ENCODE measurements at places on chromosomes 13 and 19.

DNA sequence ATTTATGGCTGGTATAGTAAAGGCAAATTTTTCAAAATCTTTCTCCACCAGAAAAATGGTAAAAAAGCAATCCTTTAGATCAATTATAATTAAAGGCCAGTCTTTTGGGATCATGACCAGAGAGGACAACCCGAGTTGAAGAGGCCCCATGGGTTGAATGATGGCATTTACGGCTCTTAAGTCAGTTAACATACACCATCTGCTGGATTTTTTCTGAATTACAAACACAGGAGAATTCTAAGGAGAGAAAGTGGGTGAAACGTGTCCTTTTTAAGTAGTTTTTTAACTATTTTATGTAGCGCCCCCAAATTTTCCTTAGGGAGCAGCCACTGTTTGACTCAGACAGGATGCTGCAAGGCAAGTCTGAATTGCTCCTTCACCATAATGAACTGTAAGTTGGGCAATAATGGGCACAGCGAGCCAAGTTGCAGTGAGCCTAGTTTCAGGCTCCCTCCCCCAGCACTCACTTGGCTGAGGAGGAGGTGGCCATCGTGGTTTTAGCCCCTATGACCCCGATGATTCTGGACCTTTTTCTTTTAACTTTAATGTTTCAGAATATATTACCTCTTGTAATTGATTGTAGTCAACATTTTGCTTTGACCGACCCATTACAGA is 13.6 kb upstream of the ZNF611 start:
- no peak for DNase-seq

DNA sequence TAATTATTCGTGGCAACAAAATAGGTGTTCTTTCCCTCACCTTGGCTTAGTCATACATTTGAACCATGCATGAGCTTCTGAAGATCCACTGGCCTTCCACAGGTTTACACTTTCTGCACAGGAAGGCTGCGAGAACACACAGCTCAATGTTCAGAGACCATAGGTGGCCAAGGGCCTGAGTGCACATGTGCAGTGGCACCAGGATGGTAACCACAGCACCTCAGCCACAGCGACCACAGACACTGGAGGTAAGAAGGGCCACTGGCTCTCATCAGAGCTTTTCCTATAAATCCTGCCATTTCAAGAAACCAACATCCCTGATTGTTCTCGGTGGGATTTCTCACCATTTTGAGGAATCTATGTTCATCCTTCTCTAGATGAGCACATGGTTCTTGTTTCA is 1.6 kb downstream of the DCLK1 start:
- no peak for DNase-seq

- no peak for DNase-seq
These were observed 16.6 kb downstream of the MED4 start for GRCh38 chr13:48078251-48078656.

DNA sequence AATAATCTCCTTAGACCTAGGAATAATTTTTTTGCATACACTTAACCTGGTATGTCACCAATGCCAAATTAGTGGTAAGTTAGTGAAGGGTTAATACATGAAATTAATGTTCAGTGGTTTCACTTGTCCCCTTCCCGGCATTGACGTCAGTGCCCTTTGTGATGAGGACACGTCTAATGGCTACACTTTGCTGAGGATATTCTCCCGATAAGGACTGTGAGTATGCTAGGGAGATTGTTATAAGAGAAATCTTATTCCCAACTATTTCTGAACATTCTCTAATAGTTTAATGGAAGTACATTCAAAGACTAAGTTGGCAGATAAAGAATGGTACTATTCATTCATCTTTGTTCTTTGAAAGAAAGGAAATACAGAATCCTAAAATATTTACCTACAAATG is 102.4 kb downstream of the TNFRSF19 start:
- DNase-seq: no peak

DNA sequence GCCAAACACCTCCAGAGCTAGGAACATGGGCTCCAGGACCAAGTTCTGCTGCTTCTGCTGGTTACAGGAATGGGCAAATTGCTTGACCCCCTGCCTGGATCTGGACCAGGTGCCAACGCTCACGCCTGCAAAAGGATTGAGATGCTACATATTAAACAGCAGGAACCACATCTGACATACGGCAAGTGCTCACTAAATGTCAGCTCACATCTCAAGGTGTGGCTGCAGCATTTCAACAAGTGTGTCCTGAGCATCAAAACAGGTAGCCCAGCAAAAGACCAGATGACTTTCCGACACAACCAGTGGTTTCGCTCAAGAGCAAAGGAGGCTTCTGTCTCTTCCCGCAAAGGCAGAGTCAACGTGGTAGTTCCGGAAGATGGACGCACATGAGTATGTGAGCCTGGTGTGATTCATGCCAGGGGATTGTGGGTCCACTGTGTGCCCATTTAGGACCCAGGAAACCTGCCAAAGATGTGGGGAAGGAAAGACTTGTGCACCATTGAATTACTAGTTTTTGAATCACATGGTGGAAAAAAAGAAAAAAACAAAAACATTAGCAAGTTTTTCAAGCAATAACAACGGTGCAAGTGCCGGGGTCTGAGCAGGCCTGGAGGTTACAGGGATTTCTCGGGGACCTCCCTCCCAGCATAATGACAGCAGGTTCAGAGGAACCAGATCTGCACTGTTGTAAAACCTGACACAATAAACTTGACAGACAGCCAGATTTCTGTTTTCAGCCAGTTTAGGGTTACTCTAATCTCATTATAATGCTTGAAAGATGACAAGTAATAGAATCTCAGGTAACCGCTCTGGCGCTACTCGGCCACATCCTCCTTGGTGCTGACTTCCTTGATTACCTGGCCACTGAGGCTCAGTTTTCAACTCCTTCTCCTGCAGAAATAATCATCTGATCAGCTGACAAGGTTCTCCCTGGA is 77.9 kb downstream of the SOX1 start:
- DNase-seq: no peak

GRCh38 chr13:91904597-91904996 is 506.2 kb downstream of the GPC5 start:
- no peak for DNase-seq

DNA sequence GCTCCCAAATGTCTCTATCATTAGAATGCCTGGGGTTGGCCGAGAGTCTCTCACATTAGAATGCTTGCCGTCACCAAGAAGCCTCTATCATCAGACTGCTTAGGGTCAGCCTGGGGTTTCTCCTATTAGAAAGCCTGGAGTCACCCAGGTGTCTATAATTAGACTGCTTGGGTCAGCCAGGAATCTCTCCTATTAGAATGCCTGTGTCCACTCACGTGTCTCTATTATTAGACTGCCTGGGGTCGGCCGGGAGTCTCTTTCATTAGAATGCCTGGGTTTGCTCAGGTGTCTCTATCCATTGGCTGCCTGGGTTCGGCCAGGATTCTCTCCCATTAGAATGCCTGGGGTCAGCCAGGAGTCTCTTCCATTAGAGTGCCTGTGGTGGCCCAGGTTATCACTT is 1453.1 kb downstream of the UQCRFS1 start:
- DNase-seq: no peak

GRCh38 chr19:49132974-49133609 is 13.7 kb downstream of the PPFIA3 start:
- no peak for DNase-seq

- DNase-seq: no peak
These were observed 220.8 kb downstream of the COG6 start for GRCh38 chr13:39876258-39876657.

DNA sequence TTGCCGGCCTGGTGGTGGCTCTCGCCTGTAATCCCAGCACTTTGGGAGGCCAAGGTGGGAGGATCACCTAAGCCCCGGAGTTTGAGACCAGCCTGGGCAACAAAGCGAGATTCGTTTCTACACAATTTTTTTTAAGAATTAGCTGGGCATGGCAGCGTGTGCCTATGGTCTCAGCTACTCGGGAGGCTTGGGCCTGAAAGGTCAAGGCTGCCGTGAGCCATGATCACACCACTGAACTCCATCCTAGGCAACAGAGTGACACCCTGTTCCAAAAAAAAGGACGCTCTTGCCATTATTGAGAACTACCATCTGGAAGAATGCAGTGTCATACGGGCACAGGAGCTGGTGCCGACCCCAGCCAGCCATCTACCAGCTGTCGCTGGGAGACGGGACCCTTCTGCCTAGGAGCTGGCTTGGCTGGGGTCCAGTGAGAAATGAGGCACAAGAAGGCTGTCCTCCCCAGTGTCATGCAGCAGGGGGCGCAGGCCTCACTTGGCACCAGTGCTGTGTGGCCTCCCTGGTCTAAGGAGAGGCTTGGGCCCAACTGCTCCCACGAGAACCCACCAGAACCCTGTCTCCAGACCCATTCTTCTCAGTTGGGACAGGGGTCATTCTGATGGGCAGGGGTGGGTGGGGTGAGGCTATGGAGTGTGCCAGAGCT is 12.2 kb upstream of the RELB start:
- peak; percentile 3 for DNase-seq

DNA sequence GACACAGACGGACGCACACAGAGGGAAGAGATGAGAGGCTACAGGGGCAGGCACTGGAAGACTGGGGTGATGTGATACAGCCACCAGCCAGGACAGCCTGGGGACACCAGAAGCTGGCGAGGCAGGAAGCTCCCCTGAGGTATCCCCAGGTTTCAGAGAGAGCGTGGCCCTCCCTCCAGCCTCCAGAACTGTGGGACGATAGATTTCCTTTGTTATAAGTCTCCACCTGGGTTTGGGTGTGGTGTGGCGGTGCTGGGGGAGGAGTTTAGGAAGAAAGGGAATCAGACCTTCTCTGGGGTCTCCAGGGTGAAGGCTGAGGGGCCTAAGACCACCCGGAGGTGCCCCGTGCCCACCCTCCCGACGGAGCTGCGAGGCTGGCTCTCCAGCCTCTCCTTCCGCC is 2.7 kb upstream of the ASPDH start:
- no peak for DNase-seq

GRCh38 chr13:113283904-113284303 is 13.1 kb upstream of the LAMP1 start:
- no peak for DNase-seq

- no peak for DNase-seq
These were observed at the start of gene ARL11 for GRCh38 chr13:49627831-49628652. Gene ARL11 (plus strand): TSS chr13:49628507. CDS start chr13:49630448, 1,941 bp downstream.

DNA sequence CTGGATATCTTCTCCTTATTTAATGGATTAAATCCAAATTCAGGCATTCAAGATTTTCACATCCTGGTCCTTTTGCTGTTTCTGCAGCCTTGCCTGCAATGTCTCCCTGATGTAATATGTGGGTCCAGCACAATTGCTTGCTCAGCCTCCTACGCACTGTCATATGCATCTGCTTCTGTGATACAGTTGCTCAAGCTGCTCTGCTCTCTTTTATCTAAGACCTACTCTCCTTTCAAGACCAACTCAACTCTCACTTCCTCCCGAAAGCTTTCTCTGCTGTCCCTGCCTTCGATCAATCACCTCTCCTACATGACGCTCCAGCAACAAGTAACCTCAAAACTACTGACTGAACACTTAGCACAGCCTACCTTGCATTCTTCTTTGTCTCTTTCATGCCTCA is 138.2 kb downstream of the DCLK1 start:
- DNase-seq: no peak

DNA sequence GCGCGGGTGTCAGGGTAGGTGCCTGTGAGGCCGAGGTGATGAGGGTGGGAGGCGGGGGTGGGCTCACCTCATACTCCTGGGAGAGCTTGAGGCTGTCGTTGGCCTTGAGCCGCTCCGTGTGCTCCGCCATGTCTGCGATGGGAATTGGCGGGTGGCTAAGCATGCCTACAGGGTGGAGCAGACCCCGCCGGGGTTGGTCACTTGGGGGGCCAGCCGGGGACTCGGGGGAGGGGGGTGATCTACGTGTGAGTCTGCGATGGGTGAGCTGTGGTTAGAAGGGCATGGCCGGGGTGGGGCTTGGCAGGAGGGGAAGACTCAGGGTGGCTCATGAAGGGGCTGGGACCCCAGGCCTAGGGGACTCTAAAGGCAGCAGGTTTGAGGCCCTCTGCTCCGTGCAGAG is 125.2 kb downstream of the PTPRS start:
- no peak for DNase-seq

DNA sequence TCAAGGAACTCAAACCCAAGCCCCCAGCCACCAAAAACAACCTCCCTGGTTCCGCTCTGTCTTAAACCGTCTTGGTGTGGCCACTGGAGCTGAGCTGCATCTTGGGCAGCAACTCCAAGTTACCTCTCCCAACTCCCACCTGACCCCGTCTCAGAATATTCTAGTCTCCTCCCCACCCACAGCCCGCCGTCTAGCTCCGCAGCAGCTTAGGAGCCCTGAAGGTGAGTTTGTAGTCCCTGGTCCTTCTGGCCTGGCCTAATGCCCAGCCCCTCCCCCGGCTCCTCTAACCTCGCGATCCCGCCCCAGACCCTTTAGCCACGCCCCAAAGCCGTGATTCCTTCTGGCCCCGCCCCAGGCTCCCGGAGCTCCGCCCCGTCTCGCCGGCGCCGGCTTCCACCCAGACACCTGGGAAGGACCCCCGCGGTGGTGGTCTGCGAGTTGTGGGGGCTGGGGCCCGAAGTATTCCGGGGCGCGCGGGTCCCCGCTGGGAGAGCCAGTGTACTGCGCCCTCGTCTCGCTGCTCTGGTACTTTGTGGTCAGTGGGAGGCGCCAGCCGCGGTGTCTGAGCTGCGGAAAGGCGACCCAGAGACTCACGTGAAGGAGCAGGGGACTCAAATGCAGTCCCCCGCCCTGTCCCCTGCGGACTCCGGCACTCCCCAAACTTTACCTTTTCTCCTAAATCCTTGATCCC is 2.5 kb upstream of the LHB start:
- DNase-seq: peak; percentile 51

- DNase-seq: no peak
These were observed 50.4 kb downstream of the TEX29 start for GRCh38 chr13:111370570-111371535.

GRCh38 chr13:40388617-40389016 is 277.8 kb downstream of the FOXO1 start:
- DNase-seq: no peak

DNA sequence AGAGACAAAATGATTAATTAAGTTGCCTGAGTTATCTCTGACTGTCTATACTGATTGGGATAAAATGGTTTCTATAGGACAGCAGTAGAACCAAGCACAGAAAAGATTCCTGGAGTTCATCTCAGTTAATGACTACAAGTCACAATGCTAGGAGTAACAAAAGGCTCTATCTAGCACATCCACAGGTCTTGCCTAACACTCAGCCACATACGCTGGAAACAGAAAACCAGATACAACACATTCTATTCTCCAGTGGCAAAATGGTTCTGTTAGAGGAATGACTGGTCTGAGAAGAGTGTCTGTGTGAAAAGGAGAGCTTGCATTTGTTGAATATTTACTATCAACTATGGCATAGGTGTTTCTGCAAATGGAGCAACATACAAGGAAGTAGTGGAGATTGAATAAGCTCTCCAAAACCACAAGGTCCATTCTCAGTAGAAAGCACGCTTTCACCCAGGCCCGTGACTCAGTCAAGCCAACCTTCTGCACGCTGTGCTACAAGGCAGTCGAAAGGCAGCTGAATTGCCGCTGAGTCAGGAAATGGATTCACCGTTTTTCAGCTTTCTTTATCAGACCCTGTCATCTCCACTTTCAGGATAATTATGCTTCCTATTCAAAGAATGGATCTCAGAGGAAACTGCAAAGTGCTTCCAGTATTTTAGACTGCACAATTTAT is 761.5 kb downstream of the EFNB2 start:
- DNase-seq: no peak

DNA sequence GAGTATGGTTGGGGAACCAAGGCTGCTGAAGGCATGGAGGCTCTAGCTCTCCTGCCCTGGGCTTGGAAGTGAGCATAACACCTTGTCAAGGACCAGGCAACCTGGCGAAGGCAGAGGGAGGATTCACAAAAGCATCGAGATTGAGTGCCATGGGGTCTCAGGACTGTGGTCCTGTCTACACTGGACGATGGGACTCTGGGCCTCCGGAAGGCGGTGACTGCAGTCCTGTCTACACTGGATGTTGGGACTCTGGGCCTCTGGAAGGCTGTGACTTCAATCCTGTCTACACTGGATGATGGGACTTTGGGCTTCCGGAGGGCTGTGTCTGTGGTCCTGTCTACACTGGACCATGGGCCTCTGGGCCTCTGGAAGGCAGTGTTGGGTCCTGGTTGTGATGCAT is 290.4 kb downstream of the TEX29 start:
- no peak for DNase-seq

Measured in NCI-H2107 (cell line).